Activated CD4-positive, alpha-beta T cell treated with anti-CD3 and anti-CD28 coated beads, Interleukin-2, amount 50 U/mL, for 48 hours (primary cell): ENCODE measurements at places on chromosomes 2 and 18.

- no peak for DNase-seq
These were observed 3.1 kb downstream of the DNAH6 start for GRCh38 chr2:84519332-84519957.

GRCh38 chr2:128284037-128284441, 34.6 kb downstream of the HS6ST1 start:
- no peak for DNase-seq

GRCh38 chr18:67308819-67309218, 207.7 kb downstream of the DSEL start:
- no peak for DNase-seq

GRCh38 chr2:71559828-71560637, 106.7 kb downstream of the DYSF start:
- DNase-seq = no peak
